ENCODE measurements at places on chromosomes 11 and 22.

GRCh38 chr11:1139441-1140083 lies 18.2 kb upstream of the MUC5AC start:
- no peak for DNase-seq

- no peak for DNase-seq
Measured at GRCh38 chr22:48592488-48592887, 1235.2 kb downstream of the BRD1 start.

DNA sequence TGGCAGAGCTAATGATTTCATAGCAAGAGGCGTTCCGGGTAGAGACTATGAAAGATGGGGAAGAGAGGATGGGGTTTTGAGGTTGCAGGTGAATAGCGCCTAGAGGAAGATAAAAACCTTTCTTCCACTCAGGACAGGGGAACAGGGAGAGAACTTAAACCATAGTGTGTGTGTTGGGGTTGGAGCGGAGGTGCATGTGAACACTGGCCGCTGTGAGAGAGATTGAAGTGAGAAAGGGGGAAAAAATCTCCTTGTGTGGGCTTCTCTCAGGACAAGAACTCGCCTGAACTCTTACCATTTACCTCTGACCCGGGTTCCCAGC lies 3.4 kb downstream of the BSX start:
- no peak for DNase-seq

- peak; percentile 92 for DNase-seq
Measured at GRCh38 chr22:23767673-23768548, at the start of gene CHCHD10. CHCHD10 (minus strand) TSS chr22:23767972; CDS start chr22:23767874, 98 bp downstream.

- no peak for DNase-seq
Measured at GRCh38 chr11:110951950-110952503, 239.8 kb upstream of the ARHGAP20 start.

Measured in activated effector memory CD4-positive, alpha-beta T cell treated with anti-CD3 and anti-CD28 coated beads, Interleukin-2, amount 50 U/mL, for 16 hours (primary cell).